ENCODE measurements at places on chromosomes 7 and 10.

DNA sequence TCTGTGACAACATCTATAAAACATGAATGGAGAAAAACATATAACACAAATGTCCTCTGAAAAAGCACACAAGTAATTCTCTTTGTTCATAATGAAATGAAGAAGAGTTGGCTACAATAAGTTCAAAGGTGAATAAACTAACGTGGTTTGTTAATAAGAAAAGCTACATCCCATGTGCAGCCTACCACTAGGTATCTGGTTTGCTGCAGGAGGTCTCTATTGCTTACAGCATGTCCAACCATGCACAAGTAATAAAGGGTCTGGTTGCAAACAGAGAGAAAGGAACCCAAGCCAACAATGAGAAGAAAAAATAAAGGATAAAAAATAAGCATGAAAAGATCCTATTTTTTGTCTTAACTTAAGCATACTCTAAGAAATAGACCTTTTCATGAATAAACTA, 139.2 kb downstream of the CHCHD3 start:
- no peak for DNase-seq

DNA sequence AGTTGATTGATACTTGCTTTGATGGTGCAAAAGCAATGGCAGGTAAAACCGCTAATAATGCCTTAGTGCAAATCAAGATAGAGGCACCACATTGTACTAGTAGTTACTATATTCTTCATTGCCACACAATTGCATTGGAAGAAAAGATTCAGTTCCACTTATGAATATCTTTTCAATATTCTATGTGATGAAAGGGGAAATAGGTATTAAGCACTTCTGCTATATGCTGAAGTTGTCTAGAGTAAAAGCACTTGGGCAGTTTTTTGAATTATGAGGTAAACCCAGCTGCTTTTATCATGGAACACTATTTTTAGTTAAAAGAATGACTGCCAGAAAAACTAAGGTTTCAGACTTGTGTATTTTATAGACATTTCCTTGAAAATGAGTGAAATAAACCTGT, 15.5 kb downstream of the ENTPD7 start:
- no peak for DNase-seq

DNA sequence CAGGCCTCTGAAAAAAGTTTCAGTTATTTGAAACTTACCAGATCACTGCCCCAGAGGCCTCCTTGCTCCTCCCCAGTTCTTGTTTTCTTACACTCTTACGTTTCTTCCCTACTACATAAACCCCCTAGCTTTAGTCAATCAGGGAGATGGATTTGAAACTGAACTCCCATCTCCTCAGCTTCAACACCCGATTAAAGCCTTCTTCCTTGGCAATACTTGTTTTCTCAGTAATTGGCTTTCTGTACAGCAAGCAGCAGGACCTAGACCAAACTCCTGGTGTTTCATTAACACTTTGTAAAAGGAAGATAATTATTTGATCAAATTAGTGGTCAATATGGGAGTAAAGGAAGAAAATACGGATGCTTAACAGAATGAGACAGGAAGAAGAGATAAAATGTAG, 870.4 kb downstream of the PCDH15 start:
- DNase-seq = no peak

- no peak for DNase-seq
Measured at GRCh38 chr10:34574353-34574934, 240.7 kb downstream of the PARD3 start.

- no peak for DNase-seq
Measured at GRCh38 chr10:86540016-86540415, 18.4 kb upstream of the WAPL start.

GRCh38 chr10:59913547-59914237, 7.3 kb upstream of the CCDC6 start:
- DNase-seq = no peak

DNA sequence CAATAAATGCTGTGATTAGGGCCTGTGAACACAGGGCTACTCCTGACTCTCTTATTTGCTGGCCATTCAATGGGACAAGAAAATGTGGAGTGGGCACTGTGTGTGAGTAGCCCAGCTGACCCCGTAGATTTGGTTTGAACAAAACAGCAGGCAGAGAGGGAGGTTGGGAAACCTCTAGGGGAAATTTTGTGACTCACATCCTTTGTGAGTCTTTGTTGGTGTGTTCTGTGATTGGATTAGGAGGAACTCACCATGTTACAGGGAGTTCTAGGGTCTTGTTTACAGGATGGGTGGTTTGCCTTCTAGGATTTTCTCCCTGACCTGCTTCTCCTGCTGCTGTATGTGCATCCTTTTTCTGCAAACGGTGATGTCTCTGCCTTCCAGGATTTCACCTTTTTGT, 128.3 kb upstream of the MKI67 start:
- no peak for DNase-seq

DNA sequence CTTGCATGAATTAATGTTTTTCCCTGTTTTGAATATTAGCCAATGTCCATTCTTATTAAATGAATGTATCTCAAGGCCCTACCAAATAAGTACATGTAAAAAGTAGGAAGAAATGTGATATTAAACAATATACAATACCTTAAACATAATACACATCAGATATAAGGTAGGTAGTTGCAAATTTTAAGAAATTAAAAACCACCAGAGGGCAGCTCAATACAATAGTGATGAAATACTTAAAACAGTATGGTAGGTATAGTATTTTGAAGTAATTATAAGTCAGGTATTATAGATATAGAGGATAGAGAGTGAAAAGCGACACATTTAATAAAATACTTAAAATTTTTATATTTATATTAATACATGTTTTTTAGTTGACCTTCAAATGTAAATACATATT, 43.6 kb upstream of the CDK14 start:
- no peak for DNase-seq

DNA sequence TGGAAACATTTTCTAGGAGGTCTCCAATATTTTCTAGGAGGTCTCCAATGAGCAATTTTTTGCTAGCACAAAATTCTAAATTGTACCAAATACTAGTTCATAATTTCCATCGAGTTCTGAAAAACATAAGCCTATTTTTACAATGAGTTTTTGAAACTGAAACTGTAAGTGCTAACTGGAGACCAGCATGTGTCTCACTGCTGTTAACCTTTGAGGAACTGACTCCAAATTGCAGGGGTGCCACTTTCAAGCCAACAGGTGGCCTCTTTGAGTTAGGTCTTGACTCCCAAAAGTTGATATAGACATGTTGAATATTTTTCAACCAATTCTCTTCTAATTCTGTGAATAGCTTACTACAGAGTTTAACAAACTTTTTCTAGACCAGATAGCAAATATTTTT, 58.8 kb downstream of the CAV1 start:
- DNase-seq = no peak

GRCh38 chr10:113519681-113520115, 33.2 kb upstream of the HABP2 start:
- no peak for DNase-seq

DNA sequence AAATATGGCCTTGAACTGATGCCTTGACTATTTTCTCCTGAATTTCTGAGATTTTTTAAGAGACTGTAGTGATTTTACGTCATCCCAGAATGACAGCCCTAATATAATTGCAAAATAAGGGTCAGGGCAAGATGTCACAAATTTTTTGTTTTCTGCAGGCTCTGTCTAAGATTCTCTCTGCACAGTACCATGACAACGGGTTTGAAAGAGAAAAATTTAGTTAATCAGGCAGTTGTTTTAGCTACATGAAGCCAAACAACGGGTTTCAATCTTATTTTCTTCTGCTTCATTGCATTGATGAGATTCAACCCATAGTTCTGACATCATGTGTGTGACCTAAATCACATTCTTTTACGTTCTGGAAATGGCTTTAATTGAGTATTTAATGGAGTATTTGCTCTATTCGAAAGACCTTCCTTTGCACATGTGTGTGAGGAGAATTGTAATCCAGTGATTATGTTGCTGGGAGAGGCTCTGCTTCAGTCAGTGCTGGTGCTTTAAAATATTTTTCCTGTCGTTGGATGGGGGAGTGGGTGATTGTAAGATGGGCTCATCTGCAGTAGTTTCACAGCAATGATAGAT, 118.0 kb upstream of the RHOBTB1 start:
- no peak for DNase-seq

- no peak for DNase-seq
Measured at GRCh38 chr7:139560678-139561077, 37.2 kb downstream of the CLEC2L start.

DNA sequence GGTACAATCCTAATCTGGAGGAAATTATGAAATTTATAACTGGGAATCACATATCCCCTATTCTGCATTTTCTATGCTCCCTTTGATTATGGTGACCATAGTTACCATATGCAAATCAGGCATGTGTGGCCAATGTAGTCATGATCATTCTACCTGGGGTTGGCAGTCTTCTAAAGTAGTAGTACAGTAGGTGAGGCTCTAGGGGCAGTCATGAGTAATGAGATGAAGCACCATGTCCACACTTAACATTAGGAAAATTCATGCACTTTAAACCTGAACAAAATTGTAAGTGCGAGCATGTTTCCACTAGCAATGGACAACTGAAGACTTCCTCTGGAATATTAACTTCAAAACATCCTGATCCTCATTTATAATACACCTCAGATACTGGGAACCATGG, 545.9 kb downstream of the SUGCT start:
- DNase-seq = no peak

DNA sequence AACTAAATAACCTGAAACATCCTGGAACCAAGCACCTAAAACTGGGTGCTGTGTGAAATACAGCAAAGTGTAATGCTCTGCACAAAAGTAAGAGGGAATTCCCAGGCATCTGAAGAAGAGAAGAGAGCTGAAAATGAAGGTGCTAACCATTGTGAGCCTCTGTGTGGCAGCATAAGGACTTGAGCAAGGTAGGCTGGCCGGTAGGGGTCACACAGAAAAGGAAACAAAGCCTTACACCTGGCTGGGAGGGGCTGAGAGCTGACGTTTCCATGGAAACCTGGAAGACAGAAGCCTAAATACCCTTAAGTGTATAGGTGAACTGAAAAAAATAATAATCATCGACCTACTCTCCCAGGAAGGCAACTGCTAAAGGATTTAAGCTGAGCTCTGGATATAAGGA, 48.6 kb downstream of the CUL1 start:
- no peak for DNase-seq

- no peak for DNase-seq
Measured at GRCh38 chr10:78749898-78750297, 318.9 kb upstream of the ZMIZ1 start.

DNA sequence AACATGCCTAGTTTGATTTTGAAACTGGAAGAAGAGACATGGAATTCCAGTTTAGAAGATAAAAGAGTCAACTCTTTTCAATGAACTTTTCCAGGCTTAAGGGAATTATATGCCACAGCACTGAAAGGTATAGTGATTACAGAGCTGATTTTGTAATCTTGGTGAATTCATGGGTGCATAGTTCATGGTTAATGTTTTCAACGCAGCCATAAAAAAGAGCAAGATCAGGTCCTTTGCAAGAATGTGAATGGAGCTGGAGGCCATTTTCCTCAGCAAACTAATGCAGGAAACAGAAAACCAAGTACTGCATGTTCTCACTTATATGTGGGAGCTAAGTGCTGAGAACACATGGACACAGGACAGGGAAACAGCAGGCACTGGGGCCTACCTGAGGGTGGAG, 94.2 kb downstream of the CUBN start:
- DNase-seq = no peak

DNA sequence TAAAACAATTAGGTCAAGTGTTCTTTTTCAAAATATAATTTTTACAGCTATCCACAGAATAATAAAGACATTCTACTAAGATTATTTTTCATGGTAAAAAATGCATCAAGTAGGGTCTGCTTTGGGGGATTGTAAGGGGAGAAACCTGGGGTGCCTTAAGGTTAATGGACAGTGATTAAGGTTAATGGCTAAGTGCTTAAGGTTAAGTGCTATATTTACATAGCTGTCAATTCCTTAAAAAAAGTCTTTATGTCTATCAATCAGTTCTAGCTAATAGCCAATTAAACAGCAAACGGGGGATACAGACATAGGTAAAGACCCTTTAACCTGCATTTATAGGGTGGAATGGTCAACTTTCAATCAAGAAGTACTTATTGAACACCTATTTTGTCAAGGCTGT, 284.5 kb upstream of the SEMA3A start:
- no peak for DNase-seq

- DNase-seq = no peak
Measured at GRCh38 chr10:31822150-31822549, 106.5 kb downstream of the ARHGAP12 start.

- no peak for DNase-seq
Measured at GRCh38 chr10:3411044-3411443, 238.5 kb upstream of the PITRM1 start.

- no peak for DNase-seq
Measured at GRCh38 chr10:11560076-11560709, 51.3 kb downstream of the USP6NL start.

- DNase-seq = no peak
Measured at GRCh38 chr7:42453931-42454361, 216.9 kb upstream of the GLI3 start.

Data from stimulated activated CD4-positive, alpha-beta T cell treated with anti-CD3 and anti-CD28 coated beads, Interleukin-1b, Interleukin-23, amount 100 ng/mL, for 1 hour (primary cell).